ENCODE measurements at places on chromosomes 2 and 18. TPM values are rescaled to one million over a fixed set of nuclear protein-coding genes. Genes with fewer than 3 reads are reported as not detected.

Gene APOB
- total RNA-seq, result 8.5 TPM

Gene DSC2
- total RNA-seq, result 11.9 TPM

Gene NMUR1
- 1.4 TPM for total RNA-seq

Gene SUMO1
- 68.0 TPM for total RNA-seq

Gene SH2D6
- not detected for total RNA-seq

Gene SEPTIN10
- 97.2 TPM for total RNA-seq

Gene DNAH7
- 0.45 TPM for total RNA-seq

Gene NIF3L1
- total RNA-seq, result 13.7 TPM

Gene CLEC4F
- total RNA-seq, result 0.48 TPM

Gene SNTG2
- total RNA-seq, result 5.6 TPM

Gene CPLX4
- not detected for total RNA-seq

Gene KIAA2012
- total RNA-seq, result not detected
